ENCODE measurements at places on chromosomes 2 and 18. TPM values are rescaled to one million over a fixed set of nuclear protein-coding genes. Genes with fewer than 3 reads are reported as not detected.
A peak's percentile ranks its signal among the peaks of the same experiment; 100 is the strongest.

DNA sequence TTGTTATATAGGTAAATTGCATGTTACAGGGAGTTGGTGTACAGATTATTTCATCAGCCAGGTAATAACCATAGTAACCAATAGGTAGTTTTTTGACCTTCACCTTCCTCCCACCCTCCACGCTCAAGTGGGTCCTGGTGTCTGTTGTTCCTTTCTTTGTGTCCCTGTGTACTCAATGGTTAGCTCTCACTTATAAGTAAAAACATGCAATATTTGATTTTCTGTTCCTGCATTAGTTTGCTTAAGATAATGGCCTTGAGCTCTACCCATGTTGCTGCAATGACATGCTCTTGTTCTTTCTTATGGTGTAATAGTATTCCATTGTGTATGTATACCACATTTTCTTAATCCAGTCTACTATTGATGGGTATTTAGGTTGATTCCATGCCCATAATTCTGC lies 233.7 kb upstream of the EPC2 start:
- no peak for DNase-seq

GRCh38 chr2:181924336-181924735 lies 32.8 kb downstream of the ITPRID2 start:
- no peak for DNase-seq

DNA sequence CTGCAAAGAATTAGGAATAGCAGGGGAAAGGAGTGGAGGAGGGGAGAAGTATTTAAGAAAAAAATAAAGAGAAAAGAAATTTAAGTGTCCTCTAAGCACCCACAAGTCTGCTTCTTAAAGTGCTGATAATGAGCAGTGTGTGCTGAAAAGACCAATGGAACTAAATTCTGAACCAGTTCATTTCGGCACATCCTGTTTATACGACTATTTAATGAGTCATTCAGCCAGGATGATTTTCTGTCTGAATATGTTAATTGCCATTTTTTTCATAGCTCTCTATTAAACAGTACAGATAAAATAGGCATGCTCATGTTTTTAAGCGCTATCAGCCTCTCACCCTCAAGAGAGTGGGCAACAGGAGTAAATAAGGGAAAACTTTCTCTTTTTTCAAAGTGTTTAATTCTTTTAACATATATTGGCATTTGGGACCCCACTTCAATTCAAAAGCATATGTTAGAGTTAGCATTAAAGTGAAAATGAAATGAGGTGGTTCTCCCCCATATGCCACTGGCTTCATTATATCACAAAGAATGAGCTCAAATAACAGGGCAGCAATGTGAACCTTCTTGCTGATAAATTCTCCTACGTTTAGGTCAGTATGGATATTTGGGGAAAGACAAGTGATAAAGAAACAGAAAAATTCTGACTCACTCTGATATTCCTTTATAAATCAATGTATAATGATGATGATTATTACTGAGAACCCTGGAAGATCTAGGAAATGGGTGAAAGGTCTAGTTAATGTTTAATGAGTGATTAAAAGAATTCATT lies 87.5 kb downstream of the TCF4 start:
- DNase-seq, result no peak

GRCh38 chr18:68449292-68449691 lies 265.6 kb downstream of the TMX3 start:
- DNase-seq, result no peak

- DNase-seq, result no peak
These were observed 494.8 kb upstream of the SLC39A10 start for GRCh38 chr2:195162194-195162593.

- peak; percentile 6 for DNase-seq
These were observed 850.4 kb downstream of the GALR1 start for GRCh38 chr18:78099979-78100588.

DNA sequence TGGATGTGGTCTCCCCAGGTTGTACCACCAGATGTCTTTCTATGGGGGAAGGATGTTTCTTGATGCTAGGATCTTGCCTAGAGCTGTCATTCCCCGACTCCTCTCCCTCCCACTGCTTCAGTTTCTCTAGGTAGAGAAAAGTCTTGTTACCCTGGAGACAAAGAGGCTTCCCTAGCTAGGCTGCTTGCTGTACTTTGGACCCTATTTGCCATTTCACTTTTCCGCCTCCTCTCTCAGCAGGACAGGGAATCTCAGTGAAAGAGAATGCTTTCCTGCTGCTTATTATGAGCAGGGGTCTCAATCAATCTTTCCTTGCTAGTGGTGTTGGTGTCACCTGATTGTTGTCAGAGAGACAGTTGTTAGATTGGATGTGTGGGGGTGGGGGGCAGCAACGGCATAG lies 818.8 kb upstream of the GYPC start:
- DNase-seq, result no peak

DNA sequence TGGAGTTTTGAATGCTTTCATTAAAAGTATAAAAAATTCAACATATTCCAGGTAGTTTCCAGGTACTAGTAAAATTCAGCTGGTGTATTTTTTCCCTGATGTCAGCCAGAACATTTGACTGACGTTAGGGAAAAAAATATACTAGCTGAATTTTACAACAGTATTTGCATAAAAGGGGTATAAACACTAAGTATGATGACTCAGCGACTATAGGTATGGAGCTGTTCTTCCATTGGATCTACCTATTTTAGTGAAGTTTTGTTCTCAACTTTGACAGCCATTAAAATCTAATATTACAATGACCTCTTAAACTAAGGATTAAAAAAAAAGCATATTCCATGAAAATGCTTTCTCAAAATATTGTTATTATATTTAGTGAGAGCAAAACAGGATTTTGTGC lies 155.9 kb downstream of the FSHR start:
- DNase-seq, result no peak

DNA sequence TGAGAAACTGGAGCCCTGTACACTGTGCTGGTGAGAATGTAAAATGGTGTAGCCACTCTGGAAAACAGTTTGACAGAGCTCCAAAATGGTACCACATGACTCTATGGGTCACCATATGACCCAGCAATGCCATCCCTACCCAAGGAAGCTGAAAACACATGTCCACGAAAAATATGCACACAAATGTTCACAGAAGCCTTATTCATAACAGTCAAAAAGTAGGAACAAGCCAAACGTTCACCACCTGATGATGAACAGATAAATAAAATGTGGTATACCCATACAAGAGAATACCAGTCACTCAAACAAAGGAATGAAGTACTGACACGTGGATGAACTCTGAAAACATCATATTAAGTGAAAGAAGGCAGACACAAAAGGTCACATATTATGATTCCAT lies 4.6 kb downstream of the AFG3L2 start:
- DNase-seq, result no peak

DNA sequence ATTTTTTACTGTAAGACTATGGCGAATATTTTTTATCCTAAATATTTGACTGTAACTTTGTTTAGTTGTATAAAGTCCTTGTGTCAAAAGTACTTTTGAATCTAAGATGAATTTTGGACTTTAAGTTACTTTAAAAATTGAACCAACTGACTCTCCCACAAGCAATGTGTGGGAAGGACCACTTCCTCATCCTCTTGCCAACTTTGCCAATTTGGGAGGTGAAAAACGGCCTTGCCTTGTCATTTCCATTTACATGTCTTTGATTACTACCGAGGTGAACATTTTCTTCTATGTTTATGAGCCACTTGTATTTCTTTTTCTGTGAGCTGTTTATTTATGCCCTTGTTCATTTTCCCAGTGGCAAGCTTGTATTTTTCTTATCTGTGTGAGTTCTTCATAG lies 12.8 kb upstream of the MSGN1 start:
- DNase-seq, result no peak

GRCh38 chr2:20516291-20516645 lies 69.4 kb downstream of the RHOB start:
- DNase-seq, result no peak

GRCh38 chr2:113281910-113282746 lies 3.4 kb upstream of the PAX8 start:
- DNase-seq, result no peak

DNA sequence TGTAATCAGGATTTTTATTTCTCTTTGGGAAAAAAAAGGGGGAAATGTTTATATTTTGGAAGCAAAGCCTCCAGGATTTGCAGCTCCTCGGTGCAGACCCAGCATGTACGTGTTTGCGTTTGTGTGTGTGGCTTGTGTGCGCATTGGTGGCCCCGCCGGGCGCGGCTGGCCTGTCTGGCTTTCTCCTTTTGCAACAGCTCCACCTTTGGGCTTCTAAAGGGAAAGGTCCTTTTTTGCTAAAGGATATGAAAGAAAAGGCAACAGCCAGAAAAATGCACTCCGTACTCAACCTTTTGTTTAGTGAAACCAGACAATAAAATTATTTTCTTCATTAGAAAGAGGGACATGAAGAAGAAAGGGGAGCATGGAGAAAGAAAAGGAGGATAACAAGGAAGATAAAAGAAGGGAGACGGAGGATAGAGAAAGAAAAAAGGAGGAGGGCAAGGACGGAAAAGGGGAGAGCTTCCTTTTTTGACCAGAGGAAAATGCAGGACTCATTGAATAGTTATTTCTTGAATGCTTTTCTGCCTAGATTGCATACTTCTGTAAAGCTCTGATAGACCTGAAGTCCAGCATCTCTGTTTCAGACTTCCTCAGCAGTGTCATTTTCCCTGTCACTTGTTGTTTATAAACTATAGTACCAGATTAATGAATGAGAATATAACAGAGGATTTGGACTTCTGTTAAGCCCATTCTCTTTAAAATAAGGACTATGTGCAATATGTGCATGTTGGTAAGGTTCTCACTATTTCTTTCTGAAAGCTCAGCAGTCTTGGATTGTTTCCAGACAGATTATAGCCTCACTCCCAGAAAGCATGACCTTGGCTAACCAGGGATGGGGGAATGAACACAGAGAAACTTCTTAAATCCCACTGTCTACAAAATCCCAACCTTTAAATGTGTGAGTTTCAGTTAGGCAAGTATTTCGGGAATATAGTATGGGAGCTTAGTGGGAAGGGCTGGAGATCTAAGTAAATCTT lies 563.1 kb upstream of the PIK3C3 start:
- DNase-seq, result peak; percentile 81

DNA sequence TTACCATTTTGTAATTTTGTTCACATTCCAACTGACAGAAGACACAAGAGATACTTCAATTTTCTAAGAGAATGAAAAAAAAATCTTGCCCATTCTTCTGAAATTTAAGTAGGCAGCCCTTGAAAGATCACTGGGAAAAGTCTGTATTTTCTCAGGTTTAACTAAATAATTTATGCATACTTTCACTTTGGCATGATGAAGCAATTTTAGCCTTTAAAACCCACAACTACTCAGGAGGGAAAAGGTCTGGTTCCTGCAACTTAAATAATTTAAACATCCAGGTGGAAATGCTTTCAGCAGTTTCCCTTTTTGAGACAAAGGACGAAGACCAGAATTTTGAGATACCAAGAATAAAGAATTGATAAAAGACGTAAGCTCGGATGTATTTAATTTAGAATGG lies 61.4 kb downstream of the ZEB2 start:
- DNase-seq, result no peak

DNA sequence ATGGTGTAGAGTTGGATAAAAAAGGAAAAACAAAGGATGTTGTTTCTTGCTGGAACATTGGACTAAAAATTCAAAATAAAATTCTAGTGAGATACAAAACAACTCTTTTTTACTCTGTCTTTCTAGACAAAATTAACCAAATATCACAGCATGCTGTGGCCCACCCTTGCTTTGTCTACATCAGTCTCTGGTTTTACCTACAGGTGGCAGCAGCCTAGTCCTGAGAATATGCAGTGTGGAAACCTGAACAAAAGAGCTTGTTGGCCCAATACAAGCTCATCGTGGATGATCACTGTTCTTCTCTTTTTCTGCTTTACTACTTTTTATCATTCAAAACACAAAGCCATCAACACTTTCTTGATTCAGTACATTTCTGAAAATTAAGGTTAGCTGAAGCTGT lies 210.4 kb downstream of the CDH19 start:
- no peak for DNase-seq

DNA sequence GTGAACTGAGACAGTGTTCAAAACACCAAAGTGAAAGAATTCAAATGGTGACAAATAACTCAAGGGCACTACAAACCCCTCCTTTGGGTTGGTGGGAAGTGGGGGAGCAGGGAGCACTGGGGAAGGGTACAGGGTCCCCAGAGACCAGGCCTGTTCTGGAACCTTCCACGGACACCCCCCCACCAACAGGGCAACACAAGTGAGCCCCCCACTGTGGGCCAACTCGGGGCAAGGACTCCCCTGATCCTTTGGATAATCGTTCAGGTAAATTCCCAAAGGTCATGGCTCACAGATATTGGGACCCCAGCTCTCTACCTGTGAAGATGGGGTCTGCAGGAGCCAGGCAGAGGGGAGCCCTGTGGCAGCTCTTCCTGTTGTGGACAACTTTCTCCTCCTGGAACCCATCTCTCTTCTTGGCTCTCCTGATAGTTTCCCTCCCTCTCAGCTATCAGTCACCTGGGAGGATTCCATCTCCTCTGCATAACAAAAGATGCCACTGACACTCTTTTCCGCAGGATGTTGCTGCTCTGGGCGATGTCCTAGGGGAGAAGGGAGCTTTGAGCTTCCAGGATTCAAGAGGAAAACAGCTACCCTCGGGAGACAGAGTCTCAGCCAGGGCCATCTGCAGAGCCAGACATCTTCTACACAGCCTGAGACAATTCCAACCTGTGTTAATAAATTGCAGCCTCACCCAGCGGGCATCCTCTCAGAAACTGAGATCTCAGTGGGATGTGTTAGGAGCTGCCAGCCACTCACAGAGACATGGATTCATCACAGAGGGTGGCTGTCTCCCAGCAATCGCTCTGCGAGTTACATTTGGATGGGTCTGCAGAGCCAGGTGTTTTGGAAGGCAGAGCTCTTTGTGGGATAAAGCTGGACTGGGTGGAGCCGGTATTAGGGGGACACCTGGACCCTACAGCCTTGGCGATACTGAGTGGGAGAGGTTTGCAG lies 35.4 kb downstream of the MBP start:
- no peak for DNase-seq

- no peak for DNase-seq
These were observed 56.0 kb downstream of the AGAP1 start for GRCh38 chr2:235549735-235550377.

- peak; percentile 82 for DNase-seq
These were observed 213.4 kb downstream of the GPD2 start for GRCh38 chr2:156649596-156649995.

DNA sequence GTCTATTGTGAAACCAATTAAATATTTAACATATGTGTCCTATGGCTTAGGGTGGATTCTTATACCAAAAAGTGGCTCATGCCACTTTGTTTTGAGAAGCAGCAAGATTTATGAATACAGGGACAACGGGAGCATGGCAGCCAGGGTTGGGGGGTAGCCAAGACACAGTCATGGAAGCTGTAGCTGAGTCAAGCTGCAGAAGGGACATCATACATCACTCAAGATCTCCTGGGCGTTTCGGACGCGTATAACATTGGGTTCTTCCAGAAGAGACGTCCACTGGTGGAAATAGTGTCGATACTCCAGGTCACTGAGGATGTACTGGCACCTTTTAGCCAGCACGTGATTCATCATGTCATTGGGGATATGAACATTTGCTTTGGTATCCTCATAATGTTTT lies 152.7 kb downstream of the RIF1 start:
- DNase-seq, result no peak

GRCh38 chr2:54088719-54089118 lies 26.7 kb upstream of the ACYP2 start:
- DNase-seq, result no peak

- peak; percentile 69 for DNase-seq
These were observed 2.2 kb downstream of the ITM2C start for GRCh38 chr2:230866756-230867523.

Gene C2orf74
- 23.1 TPM for total RNA-seq

Gene GALNT14
- total RNA-seq, result 1.5 TPM

Gene UGT1A4
- total RNA-seq, result not detected

Gene HOXD9
- total RNA-seq, result 0.75 TPM

Gene GPN1
- 26.3 TPM for total RNA-seq

Gene TDRD15
- total RNA-seq, result not detected

Gene REG1B
- total RNA-seq, result not detected

Gene GNAL
- total RNA-seq, result 1.7 TPM

Gene PLCD4
- 41.8 TPM for total RNA-seq
